ENCODE measurements at places on chromosomes 2 and 18.

DNA sequence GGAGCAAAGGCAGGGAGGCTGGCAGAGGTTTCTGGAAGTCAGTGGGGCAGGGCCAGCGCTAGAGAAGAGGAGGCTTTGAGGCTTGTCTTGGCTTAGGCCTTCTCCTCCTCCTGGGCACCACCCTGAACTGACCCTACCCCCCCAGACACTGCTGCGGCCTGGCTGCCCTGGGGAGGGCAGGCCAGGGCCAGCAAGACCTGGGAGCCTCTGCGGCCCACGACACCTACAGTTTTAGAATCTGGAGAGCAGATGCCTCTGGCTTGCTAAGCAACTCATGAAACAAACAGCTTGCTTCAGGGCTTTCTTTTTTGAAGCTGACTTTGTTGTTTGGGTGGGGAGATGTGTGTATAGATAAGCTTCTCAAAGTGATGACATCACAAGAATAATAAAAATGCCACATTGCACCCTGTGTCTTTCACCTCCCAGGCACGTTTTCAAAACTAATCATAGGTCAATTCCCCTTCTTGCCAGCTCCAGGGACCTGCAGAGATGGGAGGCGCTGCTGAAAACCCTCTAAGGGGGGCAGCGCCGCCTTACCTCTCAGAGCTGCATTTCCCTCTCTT lies 46.2 kb upstream of the SMAD7 start:
- peak; percentile 75 for DNase-seq

- DNase-seq = no peak
Observed at GRCh38 chr2:43452318-43452731, 143.5 kb downstream of the THADA start.

- DNase-seq = no peak
Observed at GRCh38 chr2:152822676-152823075, 104.3 kb downstream of the ARL6IP6 start.

GRCh38 chr2:221552291-221552690 lies 19.8 kb downstream of the EPHA4 start:
- DNase-seq = no peak

- DNase-seq = no peak
Observed at GRCh38 chr2:42523341-42523740, 29.6 kb upstream of the KCNG3 start.

Measured in GM03348 (cell line).